Mucosa of gallbladder (tissue), 1 donor: ENCODE measurements at places on chromosomes 7 and 10. TPM values are rescaled to one million over a fixed set of nuclear protein-coding genes. Genes with fewer than 3 reads are reported as not detected.

DNA sequence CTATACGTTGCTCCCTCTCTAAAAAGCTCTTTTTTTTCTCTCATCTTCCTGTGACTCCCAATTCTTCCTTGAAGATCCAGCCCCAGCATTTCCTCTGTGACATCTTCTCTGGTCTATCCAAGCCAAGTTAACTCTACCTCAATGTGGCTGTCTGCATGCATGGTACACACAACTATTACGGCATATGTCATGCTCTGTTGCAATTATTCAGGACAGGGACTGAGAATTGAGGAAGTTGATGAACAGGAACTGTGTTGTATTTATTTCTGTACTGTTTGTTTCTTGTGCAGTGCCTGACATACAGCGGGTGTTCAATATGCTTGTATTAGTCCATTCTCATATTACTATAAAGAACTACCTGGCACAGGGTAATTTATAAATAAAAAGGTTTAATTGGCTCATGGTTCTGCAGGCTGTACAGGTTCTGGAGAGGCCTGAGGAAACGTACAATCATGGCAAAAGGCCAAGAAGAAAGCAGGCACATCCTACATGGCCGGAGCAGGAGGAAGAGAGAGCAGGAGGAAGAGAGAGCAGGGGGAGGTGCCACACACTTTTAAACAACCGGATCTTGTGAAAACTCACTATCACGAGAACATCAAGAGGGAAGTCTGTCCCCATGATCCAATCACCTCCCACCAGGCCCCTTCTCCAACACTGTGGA, 6.3 kb downstream of the TRPV5 start:
- DNase-seq, result no peak

- DNase-seq, result no peak
These were observed 17.7 kb upstream of the SEPHS1 start for GRCh38 chr10:13365831-13366230.

DNA sequence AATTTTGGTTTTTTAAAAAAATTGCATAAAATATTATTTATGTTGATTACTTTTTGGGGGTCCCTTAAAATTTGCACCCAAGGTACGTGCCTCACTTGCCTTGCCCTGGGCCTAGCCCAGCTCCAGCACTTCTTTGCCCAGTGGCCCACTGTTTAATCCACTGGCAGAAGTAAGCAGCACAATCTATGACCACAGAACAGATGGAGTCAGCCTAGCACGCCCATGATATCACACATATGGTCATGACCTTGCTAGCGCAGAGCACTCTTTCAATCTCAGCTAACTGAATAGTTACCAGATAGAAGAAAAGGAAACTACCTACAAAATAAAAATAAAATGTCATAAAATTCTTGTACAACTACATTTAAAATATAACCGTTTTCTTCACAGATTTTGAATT, 5.6 kb downstream of the OGA start:
- no peak for DNase-seq

- DNase-seq, result no peak
These were observed 64.3 kb downstream of the ELAPOR2 start for GRCh38 chr7:86995052-86995725.

- DNase-seq, result no peak
These were observed 79.9 kb downstream of the PTPRE start for GRCh38 chr10:127986531-127987466.

DNA sequence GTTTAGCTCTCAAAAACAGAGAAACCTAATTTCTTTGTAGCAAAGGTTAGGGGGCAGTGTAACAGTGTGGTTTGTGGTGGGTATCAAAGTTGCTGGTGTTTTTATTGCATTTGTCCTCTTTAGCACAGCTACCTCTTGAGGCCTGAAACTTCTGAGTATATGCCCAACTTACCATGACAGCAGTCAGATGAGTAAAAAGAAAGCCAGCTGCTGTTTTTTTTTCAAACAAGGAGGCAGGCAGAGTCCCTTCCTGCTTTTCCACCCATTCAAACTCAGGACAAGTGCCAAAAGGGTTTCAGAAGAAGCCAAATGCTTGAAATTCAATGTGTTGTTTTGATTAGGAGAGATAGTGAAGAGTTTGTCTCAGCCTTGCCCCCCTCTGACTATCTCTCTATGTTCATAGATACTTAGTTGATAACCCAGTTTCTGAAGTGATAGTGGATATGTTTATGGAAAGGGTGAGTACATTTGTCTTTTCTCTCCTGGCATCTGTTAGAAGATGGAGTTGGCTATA, 23.1 kb downstream of the GBF1 start:
- DNase-seq, result no peak

- no peak for DNase-seq
These were observed 64.0 kb upstream of the SEMA3A start for GRCh38 chr7:84258628-84259027.

GRCh38 chr10:78215645-78216044, 182.0 kb downstream of the RPS24 start:
- DNase-seq, result peak; percentile 68

DNA sequence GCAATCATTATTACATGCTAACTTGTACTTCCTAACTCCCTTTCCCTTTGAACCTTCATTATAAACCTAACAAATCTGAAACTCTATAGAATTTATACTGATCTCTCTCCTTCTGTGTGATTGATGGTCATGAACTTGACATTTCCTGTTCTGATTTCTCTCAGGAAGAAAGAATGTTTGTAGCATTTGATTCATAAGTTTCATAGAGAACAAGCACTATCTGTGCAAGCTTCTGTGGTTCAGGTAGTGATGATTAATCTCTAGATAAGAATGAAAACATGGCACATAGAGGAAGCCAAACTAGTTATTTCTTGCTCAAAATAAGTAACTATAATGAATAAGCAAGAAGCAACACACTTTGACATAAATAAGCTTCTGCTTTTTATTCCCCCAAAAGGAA, 34.2 kb downstream of the TFPI2 start:
- no peak for DNase-seq

DNA sequence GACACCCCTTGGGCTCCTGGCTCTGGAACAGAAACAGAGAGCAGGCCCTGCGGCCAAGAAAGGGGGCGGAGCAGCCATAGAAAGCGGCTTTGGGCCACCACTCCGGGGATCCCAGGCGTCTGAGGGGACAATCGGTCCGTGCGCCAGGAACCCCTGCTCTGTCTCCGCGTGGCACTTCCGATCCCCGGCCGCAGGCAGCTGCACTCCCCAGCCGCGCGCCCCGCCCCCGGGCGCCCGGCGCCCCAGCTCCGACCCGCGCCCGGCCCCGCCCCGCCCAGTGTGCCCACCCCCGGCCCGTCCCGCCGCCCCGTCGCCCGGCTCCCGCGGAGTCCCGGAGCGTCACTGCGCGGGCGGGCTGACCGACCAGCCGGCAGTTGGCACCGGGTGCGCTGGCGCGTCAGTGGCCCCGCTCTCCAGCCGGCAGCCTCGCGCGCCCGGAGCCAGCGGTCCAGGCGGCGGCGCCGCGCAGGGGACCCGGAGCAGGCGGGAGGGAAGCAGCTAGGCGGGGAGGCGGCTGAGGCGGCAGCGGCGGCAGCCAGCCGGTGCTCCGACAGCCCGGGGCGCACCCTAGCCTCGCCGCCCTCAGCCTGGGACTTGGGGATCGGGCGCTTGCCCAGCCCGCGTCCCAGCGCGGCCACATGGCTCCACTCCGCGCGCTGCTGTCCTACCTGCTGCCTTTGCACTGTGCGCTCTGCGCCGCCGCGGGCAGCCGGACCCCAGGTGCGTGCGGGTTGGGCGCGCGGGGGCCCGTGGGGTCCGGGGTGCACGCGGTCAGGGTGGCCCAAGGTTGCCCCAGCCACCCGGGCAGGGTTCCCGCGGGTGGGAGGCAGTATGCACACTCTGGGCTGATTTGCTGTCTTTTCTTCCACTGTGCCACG, at the start of gene ADAMTS14:
Gene ADAMTS14, plus strand, starts transcription at position 342 of the 878 bp plus-strand sequence. Its CDS starts 297 bp downstream, at position 639.
- DNase-seq, result no peak

The CRTAC1 gene
- 1.6 TPM for total RNA-seq

The INMT gene
- 18.8 TPM for total RNA-seq

The CYP26C1 gene
- total RNA-seq, result 0.06 TPM

The AKR1C3 gene
- 553 TPM for total RNA-seq

The ZCCHC24 gene
- total RNA-seq, result 36.7 TPM

The ERV3-1 gene
- 38.7 TPM for total RNA-seq

The CEP55 gene
- total RNA-seq, result 1.3 TPM
